Activated B cell treated with CpG ODN at 0.5 μM for 24 hours (primary cell): ENCODE measurements at places on chromosomes 1 and 21.

DNA sequence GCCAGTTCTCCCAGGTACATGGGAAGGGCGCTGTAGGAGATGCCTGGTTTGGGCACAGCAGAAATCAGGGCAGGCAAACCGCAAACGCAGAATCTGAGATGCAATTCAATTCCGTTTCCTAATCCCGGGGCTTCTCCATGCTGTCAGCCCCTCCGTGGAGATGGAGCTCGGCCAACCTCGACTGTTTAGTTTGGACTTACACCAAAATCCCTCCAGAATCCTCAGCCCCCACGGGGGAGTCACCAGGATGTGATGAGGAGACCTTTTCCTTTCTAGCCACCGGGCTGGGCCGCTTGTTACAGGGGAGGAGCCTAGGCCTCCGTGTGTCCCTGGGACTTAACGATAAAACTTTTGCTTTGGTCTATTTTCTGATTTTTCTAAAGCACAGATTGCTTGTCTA is 7.9 kb downstream of the SLC2A7 start:
- DNase-seq, result no peak

- DNase-seq, result no peak
These were observed 79.5 kb downstream of the DISC1 start for GRCh38 chr1:231705806-231706760.

DNA sequence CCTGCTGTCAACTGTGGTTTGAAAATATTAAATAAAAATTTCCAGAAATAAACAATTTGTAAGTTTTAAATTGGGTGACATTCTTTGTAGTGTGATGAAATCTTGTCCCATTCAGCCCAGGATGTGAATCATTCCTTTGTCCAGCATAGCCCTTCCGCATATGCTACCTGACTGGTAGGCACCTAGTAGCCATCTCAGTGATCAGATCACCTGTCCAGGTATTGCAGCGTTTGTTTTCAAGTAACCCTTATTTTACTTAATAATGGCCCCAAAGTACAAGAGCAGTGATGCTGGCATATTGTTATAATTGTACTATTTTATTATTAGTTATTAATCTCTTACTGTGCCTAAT is 351.6 kb upstream of the B3GALT2 start:
- no peak for DNase-seq

DNA sequence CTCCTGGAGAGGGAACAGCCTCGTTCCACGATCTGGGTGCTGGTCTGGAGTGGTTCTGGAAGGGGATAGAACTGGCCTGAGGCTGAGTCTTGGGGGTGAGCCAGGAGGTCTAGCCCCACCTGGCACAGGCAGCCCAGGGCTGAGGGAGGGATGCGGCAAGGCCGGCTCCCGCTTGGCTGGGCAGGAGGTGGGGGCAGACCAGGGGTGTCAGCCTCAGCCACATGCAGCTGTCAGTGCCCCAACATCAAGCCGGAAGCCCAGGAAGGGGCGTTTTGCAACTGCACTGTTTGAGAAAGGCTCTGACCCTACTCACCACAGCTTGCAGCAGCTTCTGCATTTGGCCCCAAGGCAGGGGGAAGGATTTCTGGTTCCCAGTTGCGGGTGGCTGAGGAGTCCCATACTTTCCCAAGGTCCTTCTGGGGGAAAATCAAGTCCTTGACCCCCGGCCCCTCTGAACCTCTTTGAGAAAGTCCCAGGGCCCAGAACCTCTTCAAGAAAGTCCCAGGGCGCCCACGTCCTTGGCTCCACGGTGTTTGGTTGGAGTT is 2.0 kb downstream of the EFHD2 start:
- DNase-seq, result peak; percentile 54

DNA sequence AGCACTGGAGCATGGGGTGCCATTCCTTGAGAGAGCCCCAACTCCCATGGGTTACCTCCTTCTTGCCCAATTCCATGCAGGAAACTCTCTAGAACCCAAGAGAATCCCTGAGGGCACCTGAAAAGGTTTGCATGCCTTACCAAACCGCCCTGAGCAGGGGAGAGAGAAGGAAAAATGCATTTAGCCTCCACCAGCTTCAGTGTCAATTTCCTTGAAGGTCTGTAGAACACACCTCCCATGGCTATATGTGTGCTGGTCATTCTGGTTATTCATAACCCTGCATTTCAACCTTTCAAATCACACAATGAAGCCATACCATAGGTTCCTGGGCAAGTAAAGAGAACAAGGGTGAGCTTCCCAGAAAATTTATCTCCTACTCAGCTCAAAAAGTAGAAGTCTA is 39.6 kb downstream of the HSD3B1 start:
- DNase-seq, result no peak

DNA sequence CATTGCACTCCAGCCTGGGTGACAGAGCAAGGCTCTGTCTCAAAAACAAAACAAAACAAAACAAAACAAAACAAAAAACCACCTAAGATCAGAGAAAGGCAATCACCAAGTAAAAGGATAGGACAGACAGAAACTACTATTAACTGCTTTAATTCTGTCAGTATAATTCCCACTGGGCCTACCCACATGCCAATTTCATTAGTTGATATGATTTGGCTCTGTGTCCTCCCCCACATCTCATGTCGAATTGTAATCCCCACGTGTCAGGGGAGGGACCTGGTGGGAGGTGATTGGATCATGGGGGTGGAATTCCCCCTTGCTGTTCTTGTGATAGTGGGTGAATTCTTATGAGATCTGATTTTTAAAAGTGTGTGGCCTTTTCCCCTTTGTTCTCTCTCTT is 27.2 kb upstream of the CAPZB start:
- no peak for DNase-seq

DNA sequence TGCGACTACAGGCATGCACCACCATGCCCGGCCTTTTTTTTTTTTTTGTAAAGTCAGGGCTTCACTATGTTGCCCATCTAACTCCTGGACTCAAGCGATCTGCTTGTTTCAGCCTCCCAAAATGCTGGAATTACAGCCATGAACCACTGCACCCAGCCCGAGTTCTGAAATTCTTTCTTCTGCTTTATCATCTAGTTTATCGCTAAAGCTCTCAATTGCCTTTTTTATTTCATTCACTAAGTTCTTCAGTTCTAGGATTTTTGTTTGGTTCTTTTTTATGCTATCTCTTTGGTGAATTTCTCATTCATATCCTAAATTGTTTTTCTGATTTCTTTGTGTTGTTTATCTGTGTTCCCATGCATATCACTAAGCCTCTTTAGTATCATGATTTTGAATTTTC is 27.0 kb downstream of the KIAA0319L start:
- DNase-seq, result no peak

DNA sequence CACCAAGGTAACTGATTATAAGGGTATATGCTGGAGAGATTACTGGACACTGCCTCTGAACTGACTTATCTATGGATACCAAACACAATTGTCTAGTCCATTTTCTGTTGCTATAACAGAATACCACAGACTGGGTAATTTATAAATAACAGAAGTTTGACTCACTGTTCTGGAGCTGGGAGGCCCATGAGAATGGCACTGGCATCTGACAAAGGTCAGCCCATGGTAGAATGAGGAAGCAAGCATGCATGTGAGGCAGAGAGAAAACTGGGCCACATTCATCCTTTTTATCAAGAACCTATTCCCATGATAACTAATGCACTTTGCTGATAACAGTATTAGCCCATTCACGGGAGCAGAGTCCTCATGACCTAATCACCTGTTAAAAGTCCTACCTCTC is 37.4 kb downstream of the FCER1A start:
- DNase-seq, result no peak

DNA sequence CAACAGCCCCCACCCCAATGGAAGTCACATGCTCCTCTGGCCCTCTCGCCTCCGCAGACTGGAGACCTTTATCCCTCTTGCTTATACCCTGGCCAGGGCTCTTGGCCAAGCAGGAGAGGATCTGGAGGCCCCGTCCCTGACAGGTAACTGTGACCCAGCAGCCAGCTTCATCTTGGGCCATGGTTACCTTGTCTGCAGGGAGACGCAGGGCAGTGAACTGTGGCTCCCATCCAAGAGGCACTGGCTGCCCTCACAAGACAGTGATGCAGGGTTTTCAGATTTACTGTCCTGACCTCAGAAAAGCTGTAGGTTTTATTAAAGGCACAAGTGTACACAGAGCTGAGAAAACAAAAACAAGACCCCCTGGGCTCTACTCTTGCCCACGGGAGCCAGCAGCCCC is 96.7 kb upstream of the KLHDC7A start:
- DNase-seq, result no peak

GRCh38 chr1:117068580-117068979 is 8.5 kb downstream of the TTF2 start:
- no peak for DNase-seq

DNA sequence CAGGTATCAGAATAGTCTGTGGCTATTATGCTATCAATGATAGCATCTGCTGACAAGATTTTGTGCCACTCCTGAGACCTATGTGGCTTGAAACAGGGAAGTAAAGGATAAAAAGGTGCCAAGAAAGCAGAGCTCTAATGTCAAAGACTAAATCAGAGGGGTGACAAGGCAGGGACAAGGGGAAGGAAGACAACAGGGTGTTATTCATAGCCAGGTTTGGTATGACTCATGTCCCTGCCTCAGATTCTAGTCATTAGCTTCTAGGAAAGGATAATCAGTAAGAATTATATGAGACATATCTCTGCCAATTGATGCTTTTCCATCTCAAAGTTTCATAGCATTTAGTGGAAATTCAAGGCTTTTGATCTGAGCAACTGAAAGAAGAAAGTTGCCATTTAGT is 31.8 kb upstream of the PLD5 start:
- no peak for DNase-seq

DNA sequence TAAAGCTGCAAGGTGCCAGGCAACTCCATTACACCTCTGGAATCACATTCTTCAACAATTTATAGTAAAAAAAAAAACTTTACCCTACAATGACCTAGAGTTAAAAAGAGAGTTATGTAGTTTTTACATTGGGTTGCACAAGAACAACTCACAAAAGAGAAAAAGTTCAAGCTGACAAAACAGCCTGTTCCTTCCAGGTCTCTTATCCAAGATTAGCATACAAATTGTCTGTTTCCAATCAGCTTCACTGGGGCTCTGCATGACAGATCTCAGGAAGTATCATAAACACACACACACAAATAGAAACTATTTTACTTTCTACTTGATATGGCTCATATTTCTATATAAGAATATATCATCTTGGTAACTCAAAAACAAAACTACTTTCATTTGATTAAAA is 154.6 kb downstream of the PCNX2 start:
- DNase-seq, result no peak

DNA sequence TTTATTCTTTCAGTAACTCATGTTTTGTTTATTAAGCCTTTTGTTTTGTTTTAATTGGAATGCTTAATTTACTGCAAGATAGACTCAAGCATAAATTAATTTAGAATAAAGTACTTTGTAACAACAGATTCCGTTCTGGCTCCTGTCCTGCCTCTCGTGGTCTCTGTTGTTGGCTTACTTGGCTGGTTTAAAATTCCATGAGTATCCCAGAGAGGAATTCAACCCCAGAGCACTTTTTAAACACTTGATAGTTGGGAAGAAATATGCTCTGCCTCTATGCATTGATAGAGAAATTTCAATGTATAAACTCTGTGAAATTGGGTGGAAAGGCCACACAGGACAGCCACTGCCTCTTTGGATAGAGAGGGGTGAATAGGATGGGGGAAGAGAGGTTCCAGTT is 89.7 kb downstream of the ATP5PO start:
- DNase-seq, result no peak

- no peak for DNase-seq
These were observed 45.3 kb downstream of the LRIG2 start for GRCh38 chr1:113118266-113118665.

- no peak for DNase-seq
These were observed 31.9 kb upstream of the COL6A2 start for GRCh38 chr21:46065914-46066551.

- DNase-seq, result no peak
These were observed 361.2 kb downstream of the PRDM2 start for GRCh38 chr1:14061204-14061603.

GRCh38 chr1:245469734-245470133 is 314.9 kb downstream of the KIF26B start:
- no peak for DNase-seq

GRCh38 chr1:203373991-203374390 is 23.1 kb upstream of the FMOD start:
- DNase-seq, result no peak

GRCh38 chr1:41461790-41462679 is 22.4 kb downstream of the EDN2 start:
- no peak for DNase-seq

- no peak for DNase-seq
These were observed 20.3 kb upstream of the PM20D1 start for GRCh38 chr1:205870236-205870635.

DNA sequence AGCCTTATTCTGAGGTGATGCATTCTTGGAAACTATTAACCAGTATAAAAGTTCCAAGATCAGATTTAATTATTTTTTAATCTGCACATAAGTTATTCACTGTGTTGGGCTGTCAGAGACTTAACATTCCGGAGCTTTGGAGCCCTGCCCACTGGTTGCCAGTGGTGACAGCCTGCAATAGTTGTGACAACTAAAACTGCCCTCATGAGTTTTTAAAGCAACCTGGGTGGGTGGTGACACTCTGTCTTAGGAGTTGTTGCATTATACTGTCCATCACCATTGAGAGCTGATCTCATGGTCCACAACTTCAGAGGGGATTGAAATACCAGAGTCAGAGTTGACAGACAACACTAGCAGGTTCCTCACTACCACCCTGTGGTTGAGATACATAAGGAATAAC is 653.9 kb upstream of the USP24 start:
- DNase-seq, result no peak

DNA sequence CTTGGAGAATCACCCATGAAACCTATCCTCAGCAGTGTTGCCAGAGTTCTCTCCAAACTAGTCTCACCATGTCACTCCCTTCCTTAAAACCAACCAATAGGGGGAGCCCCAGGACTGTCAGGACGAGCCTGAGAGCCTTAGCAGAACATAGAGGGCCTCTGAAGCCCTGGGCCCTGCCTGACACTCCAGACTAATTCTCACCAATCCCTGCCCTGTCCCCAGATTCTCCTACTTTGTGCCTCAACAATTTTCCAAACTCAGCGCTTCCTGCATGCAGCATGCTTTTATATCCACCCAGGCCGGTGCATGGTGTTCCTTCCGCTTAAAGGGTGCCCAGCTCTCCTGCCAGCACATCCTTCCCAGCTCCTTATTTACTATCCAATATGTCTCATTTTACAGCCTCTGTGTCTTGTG is 42.7 kb downstream of the HSD3B1 start:
- no peak for DNase-seq

DNA sequence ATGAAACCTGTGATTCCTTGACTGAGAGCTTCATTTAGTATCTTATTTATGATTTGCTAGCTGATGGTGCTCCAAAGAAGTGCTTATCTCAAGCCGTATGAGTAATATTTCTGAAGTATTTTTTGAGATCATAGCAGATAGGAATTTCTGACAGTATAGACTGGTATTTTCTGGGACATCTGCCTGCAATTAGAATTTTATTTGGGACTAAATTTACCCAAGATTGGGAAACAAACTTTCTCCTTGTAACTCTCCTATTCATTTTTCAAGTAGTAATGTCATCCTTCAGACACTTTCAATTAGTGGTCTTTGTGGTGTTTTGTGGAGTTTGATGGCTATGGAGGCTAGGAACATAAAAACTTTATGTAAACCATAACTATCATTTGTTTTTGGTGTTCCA is 597.2 kb upstream of the ZP4 start:
- DNase-seq, result no peak
